Urothelium cell line (cell line): ENCODE measurements at places on chromosomes 13 and 19.

DNA sequence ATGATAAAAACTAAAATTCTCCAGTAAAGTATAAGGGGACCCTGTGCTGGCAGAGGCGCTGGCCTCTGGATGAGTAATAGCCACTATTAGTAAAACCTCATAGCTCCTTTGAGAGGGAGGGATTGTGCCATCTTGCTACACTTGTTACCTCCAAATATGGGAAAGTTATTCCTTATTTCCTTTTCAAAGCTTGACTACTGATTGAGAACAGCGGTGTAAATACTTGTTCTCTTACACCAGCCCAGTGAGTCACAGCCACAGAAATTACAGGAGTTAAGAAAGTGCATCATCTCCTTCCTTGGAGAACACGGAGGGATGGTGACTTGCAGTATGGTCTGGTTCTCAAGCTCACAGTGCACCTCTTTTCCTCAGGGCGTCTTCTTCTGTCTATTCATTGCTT lies 379.0 kb downstream of the EFNB2 start:
- DNase-seq, result peak; percentile 42

GRCh38 chr19:543910-544608 lies at the start of gene GZMM:
Gene GZMM (plus strand): TSS chr19:544053. CDS start chr19:544072, 19 bp downstream.
- DNase-seq, result no peak

GRCh38 chr19:45638930-45639729 lies at the start of gene EML2:
Gene EML2 (minus strand): TSS chr19:45639397. CDS start chr19:45639376, 21 bp downstream.
- peak; percentile 60 for DNase-seq

DNA sequence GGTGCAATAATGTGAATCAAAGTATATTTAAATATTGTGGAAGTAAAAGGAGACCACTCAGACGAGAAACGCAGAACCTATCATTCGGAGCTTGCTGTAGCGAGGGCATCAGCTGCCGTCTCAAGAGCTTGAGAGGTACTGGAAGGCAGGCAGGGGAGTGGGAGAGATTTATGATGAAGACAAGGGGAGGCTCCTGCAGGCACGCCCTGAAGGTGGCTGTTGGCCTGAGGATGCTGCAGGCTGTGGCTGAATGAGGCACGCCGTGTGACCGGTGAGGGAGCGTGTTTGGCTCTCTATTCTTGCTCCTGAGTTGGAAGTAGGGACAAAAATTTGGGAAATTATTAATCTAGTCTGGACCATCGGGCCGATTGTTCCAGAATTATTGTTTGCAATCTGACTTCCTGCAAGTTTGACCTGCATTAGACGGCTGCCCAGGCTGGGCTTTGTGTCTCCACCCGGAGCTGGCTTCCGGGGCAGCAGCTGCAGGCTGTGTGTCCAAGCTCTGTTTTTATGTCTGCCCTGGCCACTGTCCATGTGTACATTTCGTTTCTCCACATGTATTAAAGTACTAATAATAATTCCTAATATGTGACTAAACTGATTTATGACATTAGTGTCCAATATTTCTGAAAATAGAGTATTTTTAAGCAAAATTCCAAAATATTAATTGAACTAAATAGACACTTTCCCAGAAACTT lies 91.1 kb upstream of the ANKRD10 start:
- peak; percentile 5 for DNase-seq

DNA sequence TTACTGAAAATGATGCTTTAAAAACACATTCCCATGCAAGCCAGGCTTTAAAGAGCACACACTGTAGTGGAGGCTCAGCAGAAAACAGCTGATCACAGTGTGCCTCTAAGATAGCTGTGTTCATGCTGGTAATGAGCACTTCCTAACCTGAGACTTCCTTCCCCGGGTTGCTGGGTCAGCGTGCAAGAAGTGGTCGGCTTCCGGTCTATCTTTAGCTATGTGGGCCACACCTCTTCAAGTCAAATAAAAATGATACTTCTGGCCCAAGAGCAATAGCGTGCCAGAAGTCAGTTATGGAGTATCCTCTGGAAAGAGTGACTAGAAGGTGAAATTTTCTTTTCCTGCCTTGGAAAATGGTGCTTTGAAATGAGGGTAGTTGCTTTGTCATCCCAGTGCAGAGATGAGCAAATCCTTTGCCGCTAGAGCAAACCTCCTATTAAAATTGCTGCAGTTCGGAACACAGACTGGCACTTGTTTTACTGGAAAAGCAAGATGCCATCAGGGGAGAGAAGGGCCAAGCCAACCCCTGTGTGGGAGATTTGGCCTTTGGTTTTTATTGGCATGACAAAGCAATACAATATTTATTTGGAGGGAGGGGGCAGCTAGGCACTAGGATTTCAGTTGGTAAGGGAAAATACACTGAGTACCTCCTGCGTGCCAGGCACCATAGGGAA lies 64.2 kb downstream of the ARHGAP35 start:
- DNase-seq, result no peak

DNA sequence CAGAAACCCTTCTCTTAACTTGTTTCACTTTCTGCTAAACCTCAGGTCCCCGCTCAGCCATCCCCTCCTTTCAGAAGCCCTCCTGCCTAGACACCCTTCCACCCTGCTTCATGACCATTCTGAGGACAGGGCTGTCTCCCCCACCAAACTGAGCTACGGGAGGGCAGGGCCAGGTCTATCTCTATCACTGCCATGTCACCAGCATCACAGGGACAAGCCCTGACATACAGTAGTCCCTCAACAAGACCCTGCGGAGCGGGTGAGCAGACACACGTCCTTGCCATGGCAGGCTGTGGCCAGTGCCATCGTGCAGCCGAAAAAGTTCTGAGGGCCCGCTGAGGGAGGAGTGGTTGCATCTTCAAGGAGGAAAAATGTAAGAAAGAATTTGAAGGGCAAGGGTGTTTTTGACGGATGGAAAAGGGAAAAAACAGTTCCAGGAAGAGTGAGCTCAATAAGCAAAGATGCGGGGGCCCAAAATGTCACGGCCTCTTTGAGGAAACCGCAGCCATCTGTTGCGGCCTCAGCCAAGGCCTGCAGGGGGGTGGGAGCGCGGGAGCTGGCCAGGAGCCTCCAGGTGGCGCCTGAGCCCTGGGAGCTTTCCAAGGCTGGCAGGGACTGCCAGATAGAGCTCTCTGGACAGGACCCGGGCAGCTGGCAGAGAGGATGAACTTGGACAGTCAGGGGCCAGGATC lies 8.1 kb downstream of the PTGIR start:
- DNase-seq, result peak; percentile 82

DNA sequence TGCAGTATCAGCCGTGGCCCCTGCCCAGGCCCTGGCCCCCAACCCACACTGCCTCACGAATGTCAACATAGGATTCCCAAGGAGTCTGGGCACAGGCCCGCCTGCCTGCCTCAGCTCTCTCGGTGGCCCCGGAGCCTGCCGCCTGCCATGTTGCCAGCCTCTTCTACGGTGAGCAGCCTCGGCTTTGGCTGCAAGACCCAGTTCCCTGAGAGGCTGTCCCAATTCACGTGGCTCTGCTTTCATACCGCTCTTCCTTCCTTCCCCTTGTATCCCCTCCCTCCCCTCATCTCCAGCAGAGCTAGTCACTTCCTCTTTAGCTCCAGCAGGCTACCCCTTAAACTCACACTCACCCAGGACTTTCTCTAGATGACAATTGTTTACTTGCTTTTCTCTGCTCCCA lies 42.7 kb downstream of the SERP2 start:
- no peak for DNase-seq

DNA sequence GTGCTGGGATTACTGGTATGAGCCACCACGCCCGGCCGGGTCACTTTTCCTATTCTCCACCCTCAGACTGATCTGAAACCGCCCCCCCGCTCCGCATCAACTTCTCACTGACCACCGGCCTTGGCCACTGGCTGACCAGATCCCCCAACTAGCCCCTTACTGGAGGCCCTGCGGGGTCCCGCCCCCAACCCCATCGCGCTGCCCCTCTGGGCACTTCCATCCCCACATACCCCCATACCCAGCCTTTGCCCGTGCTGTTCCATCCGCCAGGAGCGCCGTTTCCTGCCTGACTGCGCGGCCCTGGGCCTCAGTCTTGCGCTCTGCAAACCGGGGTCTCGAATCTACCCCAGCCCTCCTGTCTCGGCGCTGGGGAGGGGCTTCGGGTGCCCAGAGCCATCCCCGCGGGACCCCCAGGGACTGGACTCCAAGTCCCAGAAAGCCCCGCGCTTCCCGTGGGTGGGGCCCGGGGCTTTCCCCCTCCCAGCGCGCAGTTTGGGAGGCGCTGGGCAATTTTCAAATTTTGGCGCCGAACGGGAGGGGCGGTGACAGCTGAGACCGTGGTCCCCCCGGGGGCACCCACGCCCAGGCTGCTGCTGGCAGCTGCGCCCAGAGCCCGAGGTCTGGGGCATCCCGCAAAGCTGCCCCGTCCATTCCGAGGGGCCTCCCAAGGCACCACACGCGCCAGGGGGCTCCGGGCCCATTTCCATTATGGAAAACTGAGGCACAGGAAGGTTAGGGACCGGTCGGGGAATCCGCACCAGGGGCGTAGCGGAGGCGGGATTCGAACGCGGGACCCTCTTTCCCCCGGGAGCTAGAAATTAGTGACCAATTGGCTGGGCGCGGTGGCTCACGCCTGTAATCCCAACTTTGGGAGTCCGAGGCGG lies 5.2 kb upstream of the LMNB2 start:
- no peak for DNase-seq

DNA sequence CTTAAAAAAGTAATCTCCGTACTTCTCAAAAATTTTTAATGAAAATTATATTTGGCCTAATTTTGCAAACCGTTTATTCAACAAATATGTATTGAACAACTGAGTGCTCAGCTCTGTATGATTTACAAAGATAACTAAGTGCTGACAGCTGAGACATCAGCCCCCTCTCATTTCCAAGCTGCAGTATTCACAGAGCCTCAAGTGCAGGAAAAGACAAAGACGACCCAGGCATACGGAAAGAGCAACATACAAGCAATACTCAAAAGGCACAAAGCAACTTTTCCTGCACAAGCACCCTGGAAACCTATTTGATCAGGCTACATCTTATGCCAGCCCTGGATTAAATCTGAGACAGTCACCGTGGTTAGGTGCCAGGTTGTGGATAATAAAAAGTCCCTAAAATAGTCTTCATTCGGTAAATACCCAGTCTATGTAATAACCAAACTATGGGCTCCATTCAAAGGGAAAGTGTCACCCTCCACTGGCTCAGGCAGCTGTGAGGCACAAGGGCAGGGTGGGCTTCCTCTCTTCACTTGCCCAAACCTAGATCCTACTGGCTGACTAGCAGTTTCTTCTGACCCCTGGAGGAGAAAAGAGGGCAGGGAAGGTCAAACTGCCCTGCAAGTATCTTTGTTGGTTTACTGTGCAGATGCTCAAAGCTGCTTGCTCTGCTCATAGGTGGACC lies 65.5 kb downstream of the TBC1D4 start:
- no peak for DNase-seq

GRCh38 chr13:110245416-110245899 lies 61.5 kb downstream of the COL4A1 start:
- no peak for DNase-seq

DNA sequence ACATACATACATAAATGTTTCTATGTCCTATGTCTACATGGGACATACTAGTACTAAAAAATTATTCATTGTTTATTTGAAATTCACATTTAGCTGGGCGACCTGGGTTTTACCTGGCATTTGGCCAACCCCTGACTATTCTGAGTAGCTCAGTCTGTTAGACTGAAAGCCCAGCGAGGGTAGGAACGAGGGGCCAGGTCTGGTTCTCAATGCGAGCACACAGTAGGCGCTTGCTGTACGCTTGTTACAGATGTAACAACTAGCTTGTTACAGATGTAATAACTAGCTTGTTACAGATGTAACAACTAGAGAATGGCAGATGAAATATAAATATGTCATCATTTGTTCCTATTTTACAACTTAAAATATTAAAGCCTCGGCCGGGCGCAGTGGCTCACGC lies 920 bp upstream of the ANO8 start:
- no peak for DNase-seq

DNA sequence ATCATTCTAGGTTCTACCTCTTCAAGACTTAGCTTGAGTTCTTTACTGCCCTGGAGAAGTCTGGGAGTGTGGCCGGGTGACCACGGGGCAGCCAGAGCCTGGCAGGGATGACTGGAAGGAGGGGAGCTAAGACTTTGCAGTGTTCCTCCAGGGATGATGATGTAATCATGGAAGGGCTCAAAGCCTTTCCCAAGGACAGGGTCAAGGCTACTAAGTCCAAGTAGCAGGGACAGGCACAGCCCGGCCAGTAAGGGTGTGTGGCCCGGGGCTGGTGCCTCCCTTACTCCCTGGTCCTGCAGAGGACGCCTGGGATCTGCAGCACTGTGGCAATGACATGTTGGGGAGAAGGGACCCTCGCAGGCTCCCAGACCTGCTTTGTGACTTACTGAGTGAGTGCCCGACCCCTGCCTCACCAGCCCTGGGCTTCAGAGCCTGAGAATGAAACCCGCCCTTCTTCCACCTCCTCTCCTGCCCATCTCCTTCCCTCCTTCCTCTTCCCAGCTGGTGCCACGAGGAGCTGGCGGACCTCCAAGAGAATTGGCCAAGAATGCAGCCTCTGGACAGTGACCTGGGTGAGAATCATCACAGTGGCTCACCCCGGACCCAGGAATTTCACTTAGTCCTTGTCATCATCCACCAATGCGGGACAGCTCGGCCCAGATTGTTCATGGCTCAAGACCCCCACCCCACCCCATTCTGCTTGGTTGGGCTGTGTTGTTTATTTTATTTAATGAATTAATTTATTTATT lies 15.6 kb upstream of the FBXO17 start:
- DNase-seq, result no peak

GRCh38 chr13:29564818-29565217 lies 30.7 kb downstream of the SLC7A1 start:
- no peak for DNase-seq

DNA sequence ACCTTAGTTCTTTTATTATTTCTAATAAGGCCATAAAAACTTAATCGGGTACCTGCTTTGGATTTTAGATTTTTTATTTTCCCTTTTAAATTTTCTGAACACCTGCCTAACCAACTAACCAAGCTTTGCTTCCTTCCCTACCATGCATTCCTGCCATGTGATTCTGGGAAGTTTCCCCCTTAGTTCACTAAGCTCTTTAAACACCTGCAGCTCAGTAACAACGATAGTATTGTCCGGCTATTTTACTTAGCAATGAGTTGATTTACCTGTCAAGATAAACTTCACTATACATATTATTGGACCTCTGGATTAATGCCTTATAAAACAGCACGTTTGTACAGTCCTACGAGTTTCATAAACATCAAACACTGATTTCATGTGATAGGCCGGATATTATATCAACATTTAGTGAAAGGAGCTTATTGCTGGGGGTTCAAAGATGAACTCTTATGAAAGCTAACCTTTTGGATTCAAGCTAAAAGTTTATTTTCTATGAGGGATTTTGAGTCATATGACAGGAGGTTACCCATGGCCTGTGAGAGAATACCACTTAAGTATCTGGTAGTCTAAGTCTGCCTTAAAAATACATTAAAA lies 81.0 kb upstream of the STARD13 start:
- DNase-seq, result no peak

GRCh38 chr13:77437267-77437666 lies 98.2 kb upstream of the SCEL start:
- DNase-seq, result no peak
